ENCODE measurements at places on chromosomes 1 and 21.

DNA sequence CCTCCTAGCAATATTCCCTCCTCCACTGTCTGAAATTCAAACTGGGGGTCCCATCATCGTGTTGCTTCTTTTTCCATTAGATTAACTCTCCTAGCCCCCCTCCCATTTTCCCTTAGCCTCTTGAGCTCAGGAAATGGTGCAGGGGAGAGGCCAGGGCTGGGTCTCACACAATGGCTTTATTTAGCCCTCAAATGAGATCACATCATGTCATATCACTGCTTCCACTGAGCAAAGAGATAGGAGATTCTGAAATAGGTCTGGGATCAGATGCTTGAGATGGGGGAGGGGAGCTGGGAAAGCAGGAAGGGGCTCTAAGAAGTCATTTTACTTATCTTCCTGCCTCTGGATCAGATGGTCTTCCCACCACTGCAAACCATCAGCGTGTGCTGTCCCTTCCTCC is 17.8 kb upstream of the ARHGEF2 start:
- DNase-seq: no peak

DNA sequence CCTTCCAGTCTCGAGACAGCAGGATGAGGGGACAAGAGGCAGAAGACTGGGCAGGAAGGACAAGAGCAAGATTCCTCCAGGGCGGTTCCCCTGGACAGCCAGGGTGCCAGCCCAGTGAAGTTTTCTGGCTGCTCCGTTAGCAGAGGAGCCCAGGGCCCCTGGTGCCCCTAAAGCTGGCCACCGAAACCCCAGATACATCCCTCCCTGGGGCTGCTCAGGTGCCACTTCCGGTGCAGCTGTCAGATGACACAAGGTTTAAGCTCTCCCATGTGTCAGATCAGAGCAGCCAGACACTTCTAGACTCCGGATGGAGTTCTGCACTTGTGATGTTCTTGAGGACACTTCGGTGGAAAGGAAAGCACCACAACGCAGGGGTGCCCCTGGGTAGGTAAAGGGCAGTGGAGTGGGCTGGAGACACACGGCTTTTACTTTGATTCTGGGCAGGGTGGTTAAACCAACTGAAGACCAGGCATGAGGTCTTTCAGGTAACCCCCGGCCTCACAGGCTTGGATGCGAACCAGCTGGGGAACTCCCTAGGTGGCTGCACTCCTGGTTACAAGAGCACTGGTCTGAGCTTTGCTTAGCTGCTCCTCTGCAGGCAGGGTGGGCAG is 85.7 kb downstream of the ITPKB start:
- no peak for DNase-seq

- DNase-seq: no peak
These were observed 110.7 kb upstream of the CTTNBP2NL start for GRCh38 chr1:112285316-112285715.

DNA sequence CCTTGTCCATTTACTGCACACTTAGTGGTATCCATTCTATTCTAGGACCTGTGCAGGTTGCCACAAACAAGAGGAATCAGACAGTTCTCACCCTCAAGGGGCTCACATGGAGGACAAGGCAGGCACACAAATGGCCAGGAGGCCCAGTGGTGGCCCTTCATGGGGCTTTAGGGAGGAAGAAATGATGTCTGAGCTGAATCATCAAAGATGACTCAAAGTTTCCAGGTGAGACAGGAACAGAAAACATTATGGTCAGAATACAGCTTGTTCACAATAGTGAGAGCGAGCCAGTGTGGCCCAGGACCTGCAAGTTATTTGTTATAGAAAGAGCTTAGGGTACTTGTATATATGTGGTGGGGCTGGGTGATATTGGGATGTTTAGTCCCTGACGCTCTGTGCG is 26.4 kb downstream of the SHISAL2A start:
- no peak for DNase-seq

DNA sequence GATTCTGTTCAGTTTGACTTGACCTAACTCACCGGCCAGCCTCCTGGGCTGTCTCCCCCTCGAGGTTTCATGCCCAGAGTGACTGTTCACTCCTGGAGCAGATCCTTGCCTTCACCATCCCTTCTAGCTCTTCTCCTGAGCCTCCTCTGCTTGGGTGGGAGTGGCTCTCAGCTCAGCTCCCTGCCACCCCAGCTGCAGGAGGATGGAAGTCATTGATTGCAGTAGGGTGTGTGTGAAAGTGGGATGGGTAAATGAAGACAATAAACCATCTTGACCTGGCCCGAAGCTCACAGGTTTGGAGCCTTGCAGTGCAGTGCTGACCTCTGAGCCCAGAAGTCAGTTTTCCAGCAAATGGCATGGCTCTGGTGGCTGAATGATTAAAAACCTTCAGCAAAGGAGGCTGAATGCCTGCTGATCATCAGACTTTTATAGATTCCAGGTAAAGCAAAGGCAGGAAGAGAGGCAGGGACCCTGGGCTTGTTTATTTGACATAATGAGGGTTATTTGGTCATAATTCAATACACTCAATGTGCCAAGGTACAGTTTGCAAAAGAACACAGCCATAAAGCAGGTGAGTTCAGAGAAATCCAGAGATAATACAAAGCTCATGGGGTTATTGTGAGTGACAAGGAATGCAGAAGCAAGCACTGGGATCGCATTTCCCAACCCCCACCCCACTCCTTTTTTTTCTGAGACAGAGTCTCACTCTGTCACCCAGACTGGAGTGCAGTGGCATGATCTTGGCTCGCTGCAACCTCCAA is 17.5 kb upstream of the TFF3 start:
- DNase-seq: no peak

DNA sequence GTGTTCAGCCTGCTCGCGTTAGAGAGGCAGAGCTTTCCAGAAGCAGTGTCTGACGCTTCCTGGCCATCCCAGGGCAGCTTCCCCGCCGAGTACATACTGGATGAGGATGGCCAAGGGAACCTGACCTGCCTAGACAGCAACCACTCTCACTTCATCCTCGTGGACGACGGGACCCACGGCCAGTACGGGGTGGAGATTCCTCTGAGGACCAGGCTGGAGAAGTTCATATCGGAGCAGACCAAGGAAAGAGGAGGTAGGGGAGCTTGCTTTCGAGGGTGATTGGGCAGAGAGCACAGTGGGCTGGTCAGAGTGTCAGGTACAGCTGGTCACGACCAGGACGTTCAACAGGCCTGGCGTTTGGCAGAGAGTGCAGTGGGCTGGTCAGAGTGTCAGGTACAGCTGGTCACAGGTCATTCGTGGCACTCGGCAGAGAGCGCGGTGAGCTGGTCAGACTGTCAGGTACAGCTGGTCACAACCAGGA is 22.4 kb downstream of the TRPM2 start:
- DNase-seq: peak; percentile 10

GRCh38 chr1:168428063-168428731 is 115.6 kb downstream of the XCL2 start:
- DNase-seq: no peak

GRCh38 chr1:20530306-20530705 is 22.1 kb upstream of the FAM43B start:
- DNase-seq: no peak

DNA sequence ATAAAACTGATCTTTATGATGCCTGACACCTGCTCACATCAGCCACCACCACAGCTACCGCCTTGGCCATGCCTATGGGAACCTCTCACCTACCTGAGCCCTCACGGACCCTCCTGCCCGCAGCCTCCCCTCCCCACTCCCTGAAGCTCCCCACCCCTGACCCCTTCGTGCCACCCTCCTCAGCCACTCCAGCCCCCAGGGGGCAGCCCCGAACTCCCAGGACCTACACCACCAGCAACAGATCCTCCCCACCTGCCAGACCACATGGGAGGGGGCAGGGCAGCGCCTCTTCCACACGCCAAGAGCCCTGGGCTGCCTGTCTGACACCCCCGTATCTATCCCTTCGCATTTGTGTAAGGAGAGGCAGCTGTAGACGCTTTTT is 14.2 kb upstream of the ARHGEF16 start:
- no peak for DNase-seq

DNA sequence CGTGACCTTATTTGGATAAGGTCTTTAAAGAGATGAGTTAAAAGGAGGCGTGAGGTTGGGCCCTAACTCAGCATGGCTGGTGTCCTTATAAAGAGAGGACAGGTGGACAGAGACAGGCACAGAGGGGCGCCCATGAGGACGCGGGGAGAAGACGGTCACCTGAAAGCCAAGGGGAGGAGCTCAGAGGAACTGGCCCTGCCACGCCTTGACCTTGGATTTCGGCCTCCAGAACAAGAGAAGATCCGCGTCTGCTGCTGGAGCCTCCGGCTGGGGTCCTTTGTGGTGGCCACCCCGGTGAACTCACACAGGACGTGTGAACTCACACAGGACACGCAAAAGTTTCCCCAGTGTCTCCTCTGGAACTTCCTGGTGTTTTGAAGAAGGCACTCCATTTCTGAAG is 122.7 kb downstream of the SIK1 start:
- no peak for DNase-seq

GRCh38 chr1:13583966-13584791 is 547 bp downstream of the PDPN start:
- DNase-seq: no peak

GRCh38 chr1:23543707-23544443 is 12.8 kb upstream of the E2F2 start:
- DNase-seq: no peak

DNA sequence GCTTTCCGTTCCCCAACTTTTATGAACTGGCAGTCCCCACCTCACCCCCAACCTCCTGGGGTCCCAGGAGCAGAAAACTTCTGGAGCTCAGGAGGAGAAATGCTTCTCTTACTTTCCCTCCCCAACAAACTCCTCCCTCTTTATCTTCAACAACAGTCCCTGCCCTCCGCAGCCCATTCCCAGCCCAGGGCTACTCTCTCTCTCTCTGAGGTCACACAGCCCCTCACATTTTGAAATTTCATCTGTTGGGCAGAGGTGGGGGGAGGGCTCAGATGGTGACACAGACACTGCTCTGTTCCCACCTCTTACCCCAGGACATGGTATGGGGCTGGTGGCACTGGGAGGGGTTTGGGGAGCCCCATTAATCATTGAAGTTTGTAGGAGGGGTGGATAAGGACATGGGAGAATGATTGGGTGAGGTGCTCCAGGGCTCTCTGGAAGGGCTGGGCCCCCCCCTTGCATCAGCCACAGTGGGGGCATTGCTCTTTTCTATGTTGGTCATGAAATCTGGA is 6.0 kb downstream of the PIK3CD start:
- no peak for DNase-seq

- no peak for DNase-seq
These were observed 195.7 kb upstream of the KIAA0040 start for GRCh38 chr1:175388285-175388684.

DNA sequence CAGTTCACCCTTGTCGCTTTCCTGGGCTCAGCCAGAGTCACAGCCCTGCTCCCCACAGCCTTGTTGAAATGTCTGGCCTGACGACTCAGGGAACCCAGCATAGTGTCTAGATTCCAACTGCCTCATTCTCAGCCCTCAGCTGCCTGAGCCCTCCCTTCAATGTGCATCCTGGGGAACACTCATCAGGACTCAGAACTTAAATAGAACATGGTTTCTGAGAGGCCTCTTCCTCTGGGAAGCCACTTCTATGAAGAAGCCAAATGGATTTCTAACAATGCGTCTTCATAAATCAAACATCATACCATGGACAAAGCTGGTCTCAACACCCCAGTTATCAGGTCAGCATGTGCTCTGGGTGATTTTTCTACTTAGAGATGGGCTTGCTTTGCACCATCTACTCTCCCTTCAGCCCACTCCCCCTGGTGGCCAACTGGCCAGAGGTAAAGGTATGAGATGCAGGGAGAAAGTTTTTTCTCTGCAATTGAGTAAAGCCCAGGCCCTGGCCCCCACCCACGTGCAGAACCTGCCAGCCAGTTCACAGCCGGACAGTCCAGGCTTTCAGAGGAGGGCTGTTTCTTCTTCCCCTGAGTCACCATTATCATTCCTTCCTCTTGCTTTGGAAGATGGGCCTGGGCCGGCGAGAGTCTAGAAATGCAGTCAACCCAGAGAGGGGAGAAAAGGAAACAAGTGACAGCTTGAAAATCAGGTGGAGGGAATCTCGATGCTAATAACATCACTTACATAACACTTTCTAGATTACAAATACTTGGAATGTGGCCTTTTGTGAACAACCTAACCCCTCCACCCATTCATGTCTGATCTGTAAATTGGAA is 32.1 kb downstream of the CD244 start:
- DNase-seq: peak; percentile 64

DNA sequence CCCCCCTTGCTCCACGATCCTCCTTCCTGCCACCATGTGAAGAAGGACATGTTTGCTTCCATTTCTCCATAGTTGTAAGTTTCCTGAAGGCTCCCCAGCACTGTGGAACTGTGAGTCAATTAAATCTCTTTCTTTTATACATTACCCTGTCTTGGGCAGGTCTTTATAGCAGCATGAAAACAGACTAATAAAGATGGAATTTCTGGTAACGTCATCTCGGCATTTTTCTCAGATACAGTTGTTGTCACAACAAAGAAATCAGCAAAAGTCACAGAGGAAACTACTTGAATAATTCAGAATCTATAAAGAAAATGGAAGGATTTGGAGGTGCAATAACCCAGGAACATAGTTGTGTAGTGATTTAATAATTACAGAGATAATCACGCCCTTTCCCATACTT is 4.4 kb downstream of the APCS start:
- DNase-seq: no peak

DNA sequence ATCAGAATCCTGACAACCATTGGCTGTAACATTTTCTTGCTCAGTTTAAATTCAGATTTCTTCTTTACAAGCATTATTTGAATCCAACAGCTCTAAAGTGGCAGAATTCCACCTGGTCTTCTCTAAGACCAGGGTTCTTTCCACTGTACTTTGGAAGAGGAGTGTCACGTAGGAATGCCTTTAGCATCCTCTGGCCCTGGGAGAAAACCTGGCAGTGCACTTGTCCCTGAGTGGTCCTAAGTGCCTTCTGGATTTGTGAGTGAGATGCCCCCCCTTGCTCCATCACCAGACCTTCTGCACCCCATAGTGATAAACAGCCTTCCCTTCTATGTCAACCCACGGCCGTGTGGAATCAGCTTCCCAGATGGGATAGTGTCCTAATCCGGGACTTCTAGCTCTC is 57.1 kb upstream of the NHLH2 start:
- DNase-seq: no peak

DNA sequence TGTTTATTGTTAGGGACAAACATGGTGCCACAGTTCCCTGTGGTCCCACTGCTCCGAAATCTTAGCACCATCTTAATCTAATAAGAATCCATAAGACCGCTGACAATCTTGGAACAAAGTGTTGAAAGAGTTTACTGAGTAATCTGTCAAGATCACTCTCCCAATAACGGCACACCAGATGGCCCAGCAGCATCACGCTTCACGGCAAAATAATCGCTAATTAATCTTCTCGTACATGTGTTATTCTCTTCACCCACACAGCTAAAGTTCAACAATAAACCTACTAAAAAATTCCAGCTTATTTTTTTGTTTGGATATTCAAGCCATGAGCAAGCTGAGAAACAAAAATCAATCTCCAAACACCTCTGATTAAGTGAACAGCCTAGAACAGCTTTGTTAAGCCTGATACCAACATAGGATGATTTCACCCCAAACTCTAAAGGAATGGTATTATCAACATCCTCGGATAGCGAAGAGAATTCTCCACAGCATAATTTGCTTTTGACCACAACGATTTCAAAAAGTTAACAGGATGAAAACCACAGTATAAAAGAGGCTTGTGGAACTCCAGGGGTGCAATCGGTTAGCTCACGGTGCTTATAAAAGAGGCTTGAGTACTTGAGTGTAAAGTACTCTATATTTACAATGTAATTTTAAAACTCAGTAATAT is 329.9 kb upstream of the GREM2 start:
- DNase-seq: peak; percentile 65

- DNase-seq: no peak
These were observed 909.8 kb downstream of the BRINP3 start for GRCh38 chr1:189567890-189568289.
